Ecto neural progenitor cell (in vitro differentiated cells): ENCODE measurements at places on chromosomes 7 and 10.

DNA sequence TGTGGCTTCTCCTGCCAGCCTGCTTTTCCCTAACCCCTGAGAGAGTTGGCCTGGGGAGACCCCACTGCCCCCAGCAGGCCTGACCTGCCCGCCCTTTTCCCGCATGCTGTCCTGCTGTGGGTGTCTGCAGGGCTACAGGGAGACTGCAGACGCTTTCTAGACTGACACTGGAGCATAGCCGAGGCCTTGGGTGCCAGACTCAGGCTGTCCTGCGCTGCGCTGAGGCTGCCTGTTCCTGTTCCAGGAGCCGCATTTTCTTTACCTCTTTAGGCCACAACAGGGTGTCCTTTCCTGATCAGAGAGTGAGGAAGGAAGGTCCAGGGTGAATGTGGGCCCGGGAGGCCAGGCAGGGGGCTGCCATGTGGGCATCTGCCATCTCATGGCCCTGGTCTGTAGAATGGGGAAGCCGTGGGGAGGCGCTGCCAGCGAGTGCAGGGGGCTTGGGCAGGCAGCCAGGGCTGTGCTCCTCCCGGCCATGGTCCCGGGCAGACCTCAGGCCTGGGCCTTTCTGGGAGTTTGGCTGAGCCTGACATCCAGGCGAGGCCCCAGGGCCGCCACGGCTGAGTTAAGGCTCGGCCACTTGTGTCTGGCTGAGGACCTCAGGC is 3.6 kb downstream of the PWWP2B start:
- no peak for DNase-seq

DNA sequence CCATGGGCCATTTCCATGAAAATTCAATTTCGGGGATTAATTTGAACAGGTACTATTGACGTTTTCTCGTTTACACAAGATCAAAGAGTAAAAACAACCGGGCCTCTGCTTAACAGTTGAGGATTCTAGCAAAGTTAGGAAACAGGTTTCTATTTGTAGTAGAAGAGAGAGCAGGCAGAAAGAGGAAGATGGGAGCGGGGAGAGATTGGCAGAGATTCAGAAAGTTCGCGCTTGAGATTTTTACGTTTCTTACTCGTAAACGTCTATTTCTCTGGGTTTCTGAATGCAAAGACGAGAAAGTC is 571 bp upstream of the VWC2 start:
- DNase-seq = no peak

DNA sequence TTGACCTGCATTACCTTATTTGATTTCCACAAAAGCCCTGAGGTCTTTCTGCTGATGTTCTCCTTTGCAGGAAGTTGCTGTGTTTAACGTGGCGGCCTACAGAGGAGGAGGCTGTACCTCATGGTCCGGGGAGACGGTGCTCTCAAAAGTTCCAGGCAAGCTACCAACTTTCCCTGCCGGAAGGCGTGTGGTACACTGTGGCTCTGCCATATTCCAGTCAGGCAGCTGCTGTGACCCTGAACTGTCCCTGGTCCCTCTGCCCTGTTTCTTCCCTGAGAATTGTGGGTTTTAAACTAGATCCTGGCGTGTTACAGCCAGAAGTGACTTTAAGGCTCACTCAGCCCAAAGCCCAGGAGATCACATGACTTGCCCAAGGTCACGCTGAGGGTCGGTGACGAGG is 139.2 kb downstream of the TEX36 start:
- no peak for DNase-seq

- no peak for DNase-seq
Measured at GRCh38 chr7:102460467-102460866, 4.2 kb downstream of the ALKBH4 start.

DNA sequence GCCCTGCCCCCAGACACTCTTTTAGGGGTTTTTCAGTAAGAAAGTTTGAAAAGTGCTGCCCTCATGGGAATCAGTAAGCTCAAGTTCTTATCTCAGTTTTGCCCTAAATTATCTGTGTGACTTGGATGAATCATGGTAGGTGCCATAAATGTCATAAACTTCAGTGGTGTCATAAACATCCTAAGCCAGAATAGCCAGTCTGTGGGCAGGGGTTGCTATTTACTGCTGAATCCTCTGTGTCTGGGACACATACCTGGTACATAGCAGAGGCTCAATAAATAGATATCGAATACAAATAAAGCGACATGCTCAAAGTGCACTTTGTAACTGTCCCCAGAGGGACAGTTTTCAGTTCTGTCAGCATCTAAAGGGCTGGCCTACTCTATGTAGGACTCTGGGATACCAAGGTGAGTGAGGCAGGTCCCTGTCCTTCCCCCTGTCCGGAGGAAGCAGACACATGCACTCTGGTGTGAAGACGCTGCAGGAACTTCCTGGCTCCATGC is 502.1 kb downstream of the RPS24 start:
- no peak for DNase-seq

DNA sequence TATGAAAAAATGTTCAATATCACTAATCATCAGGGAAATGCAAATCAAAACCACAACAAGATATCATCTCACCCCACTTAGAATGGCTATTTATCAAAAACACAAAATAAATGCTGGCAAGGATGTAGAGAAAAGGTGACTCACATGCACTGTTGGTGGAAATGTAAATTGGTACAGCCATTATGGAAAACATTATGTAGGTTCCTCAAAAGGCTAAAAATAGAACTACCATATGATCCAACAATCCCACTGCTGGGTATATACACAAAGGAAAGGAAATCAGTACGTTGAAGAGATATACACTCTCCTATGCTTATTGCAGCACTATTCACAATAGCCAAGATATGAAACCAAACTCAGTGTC is 50.2 kb downstream of the CDK1 start:
- no peak for DNase-seq
